Stimulated activated CD4-positive, alpha-beta T cell treated with anti-CD3 and anti-CD28 coated beads, Interleukin-15, amount 100 ng/mL, for 1 hour (primary cell): ENCODE measurements at places on chromosomes 1 and 21.

DNA sequence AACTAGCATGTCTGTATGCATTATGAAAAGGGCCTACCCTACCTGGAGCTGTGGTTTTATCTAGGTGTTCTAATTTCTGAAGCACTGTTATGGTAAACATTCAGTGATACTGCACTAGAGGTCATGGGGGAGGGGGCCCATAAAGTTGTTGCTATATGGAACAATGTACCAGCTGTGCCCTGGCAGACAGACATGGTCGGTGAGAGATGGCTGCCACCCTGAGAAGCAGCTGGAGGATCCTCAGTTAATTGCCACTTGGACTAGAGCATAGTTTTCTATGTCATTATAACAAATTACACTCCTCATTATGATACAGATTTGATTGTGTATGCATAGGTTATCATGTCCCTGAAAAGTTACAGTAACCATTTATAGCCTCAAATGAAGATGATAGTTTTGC lies 45.4 kb downstream of the ILDR2 start:
- no peak for DNase-seq

GRCh38 chr1:2282556-2283270 lies 54.6 kb downstream of the SKI start:
- no peak for DNase-seq

- DNase-seq: no peak
Observed at GRCh38 chr1:228898582-228898992, 163.3 kb downstream of the RHOU start.

- DNase-seq: no peak
Observed at GRCh38 chr1:207627496-207627895, 17.4 kb upstream of the CR1L start.

GRCh38 chr1:181482521-181483284 lies 614 bp upstream of the CACNA1E start:
- no peak for DNase-seq

GRCh38 chr1:92274939-92275338 lies 23.8 kb downstream of the GLMN start:
- DNase-seq: no peak

GRCh38 chr1:208187499-208188041 lies 56.6 kb downstream of the PLXNA2 start:
- DNase-seq: no peak

GRCh38 chr1:163897412-163898155 lies 575.8 kb downstream of the NUF2 start:
- DNase-seq: no peak

- DNase-seq: no peak
Observed at GRCh38 chr1:186494832-186495271, 33.9 kb upstream of the PDC start.

DNA sequence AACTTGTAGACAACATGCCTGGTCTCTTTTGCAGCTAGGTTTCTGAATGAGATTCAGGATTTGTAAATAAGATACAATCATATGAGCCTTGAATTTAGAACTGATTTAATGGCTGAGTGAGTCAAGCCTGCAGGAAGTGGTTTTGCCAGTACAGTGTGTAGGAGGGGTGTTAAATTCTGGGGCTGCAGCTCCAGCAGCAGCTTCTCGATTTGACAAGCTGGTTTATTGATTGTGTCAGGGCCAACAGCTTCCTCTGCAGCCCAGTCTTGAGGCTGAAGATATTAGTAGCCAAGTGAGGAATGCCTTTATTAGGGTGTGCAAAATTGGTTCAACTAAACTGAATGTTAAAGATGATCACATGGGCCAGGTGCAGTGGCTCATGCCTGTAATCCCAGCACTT lies 11.5 kb upstream of the PLA2G5 start:
- DNase-seq: no peak

GRCh38 chr1:241485145-241485544 lies 34.4 kb downstream of the FH start:
- no peak for DNase-seq

GRCh38 chr1:119771770-119772169 lies 3.1 kb upstream of the HMGCS2 start:
- DNase-seq: no peak

- no peak for DNase-seq
Observed at GRCh38 chr21:32131960-32132359, 146.9 kb downstream of the MIS18A start.
